Right renal cortex interstitium (tissue), 3 donors: ENCODE measurements at places on chromosomes 2 and 18.
A peak's percentile ranks its signal among the peaks of the same experiment; 100 is the strongest.

- DNase-seq: peak; percentile 12
These were observed 56.8 kb downstream of the ATF2 start for GRCh38 chr2:175111200-175111657.

DNA sequence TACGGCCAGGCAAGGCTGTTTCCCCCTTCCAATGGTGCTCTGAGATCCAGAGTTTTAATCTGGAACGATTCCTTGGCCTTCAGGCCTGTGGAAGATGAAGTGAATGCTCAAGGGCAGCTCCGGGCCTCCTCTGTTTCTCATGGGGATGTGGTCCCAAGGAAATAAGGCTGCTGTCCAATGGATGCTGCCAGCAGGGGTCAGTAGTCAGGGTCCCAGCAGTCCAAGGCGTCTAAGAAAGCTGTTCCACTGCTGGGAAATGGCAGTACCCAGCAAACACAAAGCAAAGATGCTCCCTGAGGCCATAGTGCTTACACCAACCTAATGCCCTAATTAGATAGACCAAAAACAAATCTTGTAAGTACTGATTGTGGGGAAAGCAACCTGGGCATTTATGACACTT, 12.5 kb downstream of the NMS start:
- no peak for DNase-seq

GRCh38 chr2:125756431-125756830, 899.5 kb upstream of the GYPC start:
- no peak for DNase-seq

GRCh38 chr2:197515315-197515738, 539 bp upstream of the MOB4 start:
- DNase-seq: peak; percentile 54
